Caco-2 (cell line): ENCODE measurements at places on chromosomes 13 and 19. TPM values are rescaled to one million over a fixed set of nuclear protein-coding genes. Genes with fewer than 3 reads are reported as not detected.

Gene RFXAP
- total RNA-seq, result 8.7 and 11.5 TPM in 2 replicates

Gene GDF15
- 55.3 and 56.1 TPM in 2 replicates for total RNA-seq

Gene MBD3L3
- total RNA-seq, result not detected in 2 replicates

Gene SHISA2
- not detected in 2 replicates for total RNA-seq

Gene SOX1
- total RNA-seq, result 1.7 TPM in 2 replicates

Gene MTUS2
- total RNA-seq, result 1.1 and 1.7 TPM in 2 replicates

Gene SIN3B
- total RNA-seq, result 56.3 and 56.9 TPM in 2 replicates

Gene EVI5L
- 6.5 and 9.8 TPM in 2 replicates for total RNA-seq
